Fibroblast of the conjunctiva (primary cell): ENCODE measurements at places on chromosomes 12 and 14.

GRCh38 chr12:80317307-80317706, 126.7 kb upstream of the PTPRQ start:
- DNase-seq, result no peak

DNA sequence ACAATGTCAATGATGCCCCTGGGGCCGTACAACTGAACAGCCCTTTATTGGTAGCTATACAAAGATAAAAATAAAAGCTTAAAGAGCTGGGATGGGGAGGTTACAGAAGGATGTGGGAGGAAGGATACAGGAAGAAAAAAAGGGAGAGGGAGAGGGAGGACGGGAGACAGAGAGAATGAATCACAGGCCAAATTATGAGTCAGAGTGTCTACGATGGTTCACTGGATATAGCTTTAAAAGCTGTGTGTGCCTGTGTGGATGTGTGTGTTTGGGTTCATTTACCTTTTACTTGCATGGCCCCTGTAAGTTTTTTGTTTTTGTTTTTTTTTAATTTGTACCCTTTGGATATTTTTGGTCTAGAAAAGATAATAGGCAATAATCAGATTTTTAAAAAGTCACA, 111.9 kb downstream of the CCDC60 start:
- no peak for DNase-seq

DNA sequence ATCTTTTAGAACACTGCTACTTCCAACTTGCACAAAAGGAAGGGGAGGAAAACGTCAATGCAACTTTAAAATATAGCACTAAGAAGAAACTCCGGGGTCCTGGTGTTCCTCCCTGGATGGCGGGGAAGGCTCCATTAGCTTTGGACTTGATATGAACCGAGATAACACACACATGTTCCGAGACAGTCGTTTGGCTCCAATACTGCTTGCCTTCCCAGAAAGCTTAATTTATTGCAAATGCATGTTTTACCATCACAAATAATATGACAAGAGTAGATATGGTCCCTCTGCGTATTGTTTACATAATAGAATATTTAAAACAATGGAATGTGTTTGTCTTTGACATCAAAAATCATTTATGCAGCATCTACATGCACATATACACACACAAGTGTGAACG, 87.6 kb upstream of the CLMN start:
- no peak for DNase-seq

DNA sequence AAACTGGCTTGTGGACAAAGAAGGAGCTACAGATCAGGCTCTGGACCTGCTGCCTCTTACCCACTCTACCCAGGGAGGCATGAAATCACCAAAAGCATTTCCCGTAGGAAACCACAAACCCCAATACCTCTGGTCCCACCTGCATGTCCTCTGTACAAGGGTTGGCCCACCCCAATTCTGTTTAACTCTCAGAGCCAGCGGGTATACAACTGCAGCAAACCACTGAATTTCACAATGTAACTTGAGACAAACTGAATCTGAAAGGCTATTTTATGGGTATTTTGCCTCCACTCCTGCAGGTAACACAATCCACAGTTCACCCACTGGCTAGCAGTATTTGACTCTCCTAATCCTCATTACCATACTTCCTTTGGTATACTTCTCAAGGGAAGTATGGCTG, 16.5 kb downstream of the SIX1 start:
- DNase-seq, result no peak

DNA sequence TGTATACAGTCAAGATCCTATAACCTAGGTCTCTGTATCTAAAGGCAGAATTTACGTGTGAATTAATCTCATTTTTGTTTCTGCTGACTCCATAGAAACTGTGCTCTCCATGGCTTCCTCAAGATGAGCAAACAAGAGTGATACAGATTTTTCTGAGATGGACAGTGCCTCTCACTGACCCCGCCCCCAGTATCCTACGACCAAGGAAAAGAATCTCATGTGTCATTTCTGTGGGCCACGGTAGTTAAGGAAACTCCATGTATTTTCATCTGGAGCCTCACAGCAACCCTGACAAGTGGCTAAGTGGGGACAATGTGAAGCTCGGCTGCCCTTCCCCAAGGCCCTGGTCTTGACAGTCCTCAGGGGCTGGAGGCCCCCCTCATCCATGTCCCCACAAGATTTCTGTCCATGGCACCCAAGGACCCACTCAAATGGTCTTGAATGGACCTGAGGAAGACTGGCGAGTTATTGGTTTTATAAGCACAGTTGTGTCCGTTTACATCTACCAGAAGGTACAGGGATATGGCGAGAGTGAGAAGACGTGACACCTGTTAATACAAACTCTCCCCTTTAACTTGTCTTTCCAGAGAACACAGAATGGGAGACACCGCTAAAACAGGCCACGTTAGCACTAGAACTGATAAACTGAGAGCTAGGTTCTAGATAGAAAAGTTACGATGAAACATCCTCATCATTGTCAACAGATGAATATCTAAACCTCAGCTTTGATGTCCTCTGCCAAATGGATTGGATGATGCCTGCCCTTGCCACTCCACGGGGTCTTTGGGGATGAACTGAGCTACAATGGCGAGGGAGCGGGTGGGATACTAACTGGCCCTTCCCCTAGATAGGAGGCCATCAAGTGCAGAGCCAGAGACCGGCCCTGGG, 108.4 kb upstream of the EGLN3 start:
- DNase-seq, result no peak

- peak; percentile 76 for DNase-seq
Observed at GRCh38 chr14:32073537-32074189, 3.4 kb upstream of the ARHGAP5 start.

GRCh38 chr12:11653215-11653753, 3.8 kb downstream of the ETV6 start:
- no peak for DNase-seq

- peak; percentile 3 for DNase-seq
Observed at GRCh38 chr12:70885956-70886355, 34.6 kb downstream of the PTPRR start.

DNA sequence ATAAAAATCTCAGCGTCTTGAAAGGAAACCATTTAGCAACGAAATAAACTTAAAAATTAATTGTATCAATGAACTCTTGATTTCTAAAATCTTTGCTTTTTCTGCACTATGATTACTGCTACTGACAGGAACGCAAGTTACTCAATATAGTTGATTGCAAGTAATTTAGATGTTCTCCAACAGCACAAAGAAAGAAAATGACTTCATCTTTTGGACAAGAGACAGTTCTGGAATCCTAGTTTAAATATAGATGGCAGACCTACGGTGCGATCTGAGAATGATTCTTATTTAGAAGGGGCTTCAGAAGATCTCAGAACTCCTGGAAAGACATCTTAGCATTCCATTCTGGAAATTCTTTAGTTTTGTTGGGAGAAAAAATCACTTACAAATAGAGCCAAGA, 1.4 kb upstream of the SUDS3 start:
- peak; percentile 13 for DNase-seq

GRCh38 chr12:13851828-13852227, 129.6 kb downstream of the GRIN2B start:
- no peak for DNase-seq

GRCh38 chr12:53616950-53617349, 9.2 kb downstream of the ATF7 start:
- DNase-seq, result no peak

DNA sequence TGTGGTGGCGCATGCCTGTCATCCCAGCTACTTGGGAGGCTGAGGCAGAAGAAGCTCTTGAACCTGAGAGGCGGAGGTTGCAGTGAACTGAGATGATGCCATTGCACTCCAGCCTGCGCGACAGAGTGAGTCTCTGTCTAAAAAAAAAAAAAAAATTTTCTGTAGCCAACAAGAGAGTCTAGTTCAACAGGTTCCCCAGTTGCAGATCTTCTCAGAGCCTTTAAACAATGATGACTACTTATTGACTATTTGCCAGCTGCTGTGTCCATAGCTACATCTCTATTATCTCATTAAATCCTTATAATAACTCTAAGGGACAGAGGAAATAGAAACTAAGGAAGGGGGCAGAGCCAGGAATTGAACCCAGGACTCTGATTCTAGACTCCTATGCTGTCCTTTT, 15.2 kb upstream of the MYL2 start:
- DNase-seq, result no peak

GRCh38 chr14:102824832-102825231, 47.6 kb downstream of the TRAF3 start:
- DNase-seq, result no peak

GRCh38 chr12:55659486-55660385, 23.0 kb downstream of the OR10P1 start:
- no peak for DNase-seq

DNA sequence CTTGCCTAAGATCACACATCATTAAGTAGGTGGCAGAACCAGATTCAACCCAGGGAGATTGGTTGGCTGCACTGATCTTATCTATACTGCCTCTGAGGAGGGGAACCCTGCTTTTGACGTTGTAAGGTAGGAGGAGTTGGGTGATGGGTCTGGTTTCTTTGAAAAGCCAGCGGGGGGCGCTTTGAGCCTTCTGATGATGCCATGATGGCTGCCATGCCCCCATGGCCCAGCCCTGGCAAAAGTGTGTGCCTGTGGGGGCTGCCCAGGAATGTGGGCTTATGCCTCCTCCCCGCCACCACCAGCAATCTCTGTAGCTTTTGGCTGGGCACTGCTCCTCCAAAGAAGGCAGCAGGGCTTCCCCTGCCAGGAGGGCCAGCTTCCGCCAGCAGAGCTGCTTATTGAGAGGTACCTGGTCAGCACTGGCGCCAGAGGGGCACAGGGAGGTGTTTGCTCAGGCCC, 224.3 kb downstream of the SLC41A2 start:
- DNase-seq, result no peak

- DNase-seq, result no peak
Observed at GRCh38 chr14:99232714-99233214, 39.2 kb downstream of the BCL11B start.

- no peak for DNase-seq
Observed at GRCh38 chr12:101777978-101778377, 38.7 kb upstream of the SYCP3 start.

GRCh38 chr12:3553221-3553620, 62.2 kb downstream of the PRMT8 start:
- DNase-seq, result no peak

DNA sequence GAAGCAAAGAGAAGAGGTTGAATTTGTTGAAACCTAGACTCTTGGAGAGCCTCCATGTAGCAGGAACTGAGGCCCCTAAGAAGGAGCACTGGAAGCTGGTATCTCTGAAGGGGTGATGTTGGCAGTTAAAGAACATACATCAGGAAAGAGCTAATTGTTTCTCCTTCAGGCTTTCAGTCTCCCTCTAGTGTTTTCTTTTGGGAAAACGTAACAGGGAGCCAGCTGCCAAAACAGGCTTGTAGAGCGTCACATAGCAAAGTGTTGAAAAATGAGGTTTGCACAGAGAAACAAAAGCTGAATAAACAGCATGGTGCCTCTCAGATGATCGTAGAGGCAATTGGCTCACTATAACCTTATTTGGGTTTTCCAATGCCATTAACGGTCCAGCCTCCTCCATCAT, 46.9 kb upstream of the CAND1 start:
- no peak for DNase-seq

DNA sequence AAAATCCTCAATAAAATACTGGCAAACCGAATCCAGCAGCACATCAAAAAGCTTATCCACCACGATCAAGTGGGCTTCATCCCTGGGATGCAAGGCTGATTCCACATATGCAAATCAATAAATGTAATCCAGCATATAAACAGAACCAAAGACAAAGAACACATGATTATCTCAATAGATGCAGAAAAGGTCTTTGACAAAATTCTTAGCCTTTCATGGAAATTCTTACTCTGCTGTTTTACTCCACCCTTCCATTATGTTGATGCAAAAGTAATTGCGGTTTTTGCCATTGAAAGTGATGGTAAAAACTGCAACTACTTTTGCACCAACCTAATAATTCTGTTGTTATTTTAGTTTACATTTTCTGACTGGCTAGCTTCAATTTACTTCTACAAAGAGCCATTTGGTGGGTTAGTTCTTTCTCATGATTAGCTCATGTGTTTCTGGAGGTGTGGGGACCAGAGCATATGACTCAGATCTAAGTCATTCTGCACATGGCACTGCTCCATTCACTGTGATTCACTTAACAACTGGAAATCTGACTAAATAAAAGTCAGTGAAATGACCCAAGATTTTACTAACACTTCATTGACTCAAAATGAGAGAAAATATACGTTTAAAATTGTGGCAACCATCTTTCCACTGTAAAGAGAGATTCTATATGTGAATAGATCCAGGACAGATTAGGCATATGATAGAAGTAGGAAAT, 99.9 kb downstream of the TMTC3 start:
- DNase-seq, result peak; percentile 97

GRCh38 chr12:40473962-40474361, 218.3 kb upstream of the CNTN1 start:
- DNase-seq, result no peak

GRCh38 chr12:122721057-122721545, 4.5 kb upstream of the HCAR3 start:
- DNase-seq, result no peak

DNA sequence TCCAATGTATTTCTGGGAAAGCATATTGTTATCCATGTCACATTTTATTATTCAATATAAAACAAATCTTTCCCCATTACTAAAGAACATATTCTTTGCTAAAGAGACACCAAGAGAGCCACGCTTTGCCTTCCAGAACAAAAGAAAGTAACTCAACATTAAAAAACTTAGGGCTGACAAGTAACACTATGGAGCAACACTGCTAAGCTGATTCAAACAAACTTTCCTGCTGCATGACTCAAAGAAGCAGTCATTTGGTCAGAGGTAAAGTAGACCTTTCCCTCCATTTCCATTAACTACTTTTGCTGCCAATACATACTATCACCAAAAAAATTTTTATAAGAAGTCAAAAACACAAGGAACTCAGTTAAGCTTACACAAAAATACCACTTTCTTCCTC, 83.0 kb downstream of the DENND5B start:
- peak; percentile 23 for DNase-seq

- DNase-seq, result no peak
Observed at GRCh38 chr14:55125403-55125802, 3.6 kb upstream of the LGALS3 start.

DNA sequence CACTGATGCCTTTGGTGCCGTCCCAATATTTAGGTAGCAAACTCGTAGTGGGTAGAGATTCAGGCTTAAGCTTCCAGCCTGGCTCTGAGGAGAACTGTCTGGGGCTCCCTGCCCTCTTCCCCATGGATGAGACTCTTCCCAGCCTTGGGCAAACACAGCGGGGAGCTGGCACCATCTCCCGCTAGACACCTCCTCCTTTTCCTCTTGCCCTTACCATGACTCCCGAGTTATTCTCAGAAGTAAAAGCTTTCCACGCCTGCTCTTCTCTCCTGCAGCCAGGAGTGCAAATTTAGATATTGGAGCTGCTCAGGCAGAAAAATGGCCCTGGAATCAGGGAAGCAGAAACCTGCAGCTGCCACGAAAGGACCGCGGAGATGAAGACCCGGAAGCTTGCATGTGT, 45.6 kb upstream of the RBM19 start:
- no peak for DNase-seq
